Stimulated activated CD4-positive, alpha-beta T cell treated with anti-CD3 and anti-CD28 coated beads, Interleukin-1b, Interleukin-23, amount 100 ng/mL, for 1 hour (primary cell): ENCODE measurements at places on chromosomes 7 and 10.

DNA sequence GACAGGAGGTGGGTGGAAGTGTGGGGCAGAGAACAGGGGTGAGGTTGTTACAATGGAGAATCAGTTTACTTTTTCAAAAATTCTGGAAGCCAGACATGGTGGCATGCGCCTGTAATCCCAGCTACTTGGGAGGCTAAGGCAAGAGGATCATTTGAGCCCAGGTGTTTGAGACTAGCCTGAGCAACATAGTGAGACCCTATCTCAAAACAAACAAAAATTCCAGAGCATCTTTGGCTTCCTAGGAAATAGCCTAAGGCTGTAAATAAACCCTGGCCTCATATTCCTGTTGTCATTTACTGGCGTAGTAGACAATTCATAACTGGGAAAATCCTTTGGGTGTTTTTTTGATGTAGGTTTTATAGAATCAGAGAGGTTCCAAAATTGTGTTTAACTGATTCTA lies 44.0 kb downstream of the GBF1 start:
- no peak for DNase-seq

DNA sequence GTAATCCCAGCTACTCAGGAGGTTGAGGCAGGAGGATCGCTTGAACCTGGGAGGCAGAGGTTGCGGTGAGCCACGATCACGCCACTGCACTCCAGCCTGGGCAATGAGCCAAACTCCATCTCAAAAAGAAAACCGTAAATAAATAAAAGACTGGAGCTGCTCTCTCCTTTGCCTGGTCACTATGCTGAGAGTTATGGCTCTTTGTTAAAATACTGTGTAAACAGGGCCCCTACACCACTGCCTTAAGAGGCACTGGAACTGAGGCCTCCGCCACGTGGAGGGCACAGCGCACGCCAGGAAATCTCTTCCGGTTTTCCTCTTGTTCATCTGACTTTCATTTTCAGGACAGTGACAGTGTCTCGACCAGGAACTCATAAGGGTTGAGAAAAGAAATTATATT lies 123.3 kb downstream of the PAXIP1 start:
- DNase-seq = no peak

DNA sequence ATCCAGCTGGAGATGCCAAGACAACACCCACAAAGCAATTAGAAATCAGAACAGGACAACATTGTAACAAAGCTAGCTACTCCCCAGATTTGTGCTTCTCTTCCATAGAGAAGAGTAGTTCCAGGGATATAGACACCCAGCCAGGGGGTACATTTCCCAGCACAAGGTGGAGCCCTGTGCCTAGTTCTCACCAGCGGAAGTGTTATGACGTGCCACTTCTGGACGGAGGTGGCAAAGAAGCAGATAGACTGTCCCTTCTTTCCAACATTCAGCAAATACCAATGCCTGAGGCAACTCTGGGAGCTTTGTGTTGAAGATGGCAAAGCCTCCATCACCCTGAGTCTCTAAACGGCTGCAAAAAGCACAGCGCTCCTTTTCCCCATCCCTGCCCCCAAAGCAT lies 23.4 kb upstream of the GSAP start:
- DNase-seq = no peak

GRCh38 chr7:38002689-38003088 lies 82.2 kb downstream of the EPDR1 start:
- DNase-seq = no peak

GRCh38 chr10:30353851-30354250 lies 4.8 kb upstream of the MTPAP start:
- no peak for DNase-seq

GRCh38 chr7:132380059-132380458 lies 196.2 kb downstream of the PLXNA4 start:
- DNase-seq = no peak

DNA sequence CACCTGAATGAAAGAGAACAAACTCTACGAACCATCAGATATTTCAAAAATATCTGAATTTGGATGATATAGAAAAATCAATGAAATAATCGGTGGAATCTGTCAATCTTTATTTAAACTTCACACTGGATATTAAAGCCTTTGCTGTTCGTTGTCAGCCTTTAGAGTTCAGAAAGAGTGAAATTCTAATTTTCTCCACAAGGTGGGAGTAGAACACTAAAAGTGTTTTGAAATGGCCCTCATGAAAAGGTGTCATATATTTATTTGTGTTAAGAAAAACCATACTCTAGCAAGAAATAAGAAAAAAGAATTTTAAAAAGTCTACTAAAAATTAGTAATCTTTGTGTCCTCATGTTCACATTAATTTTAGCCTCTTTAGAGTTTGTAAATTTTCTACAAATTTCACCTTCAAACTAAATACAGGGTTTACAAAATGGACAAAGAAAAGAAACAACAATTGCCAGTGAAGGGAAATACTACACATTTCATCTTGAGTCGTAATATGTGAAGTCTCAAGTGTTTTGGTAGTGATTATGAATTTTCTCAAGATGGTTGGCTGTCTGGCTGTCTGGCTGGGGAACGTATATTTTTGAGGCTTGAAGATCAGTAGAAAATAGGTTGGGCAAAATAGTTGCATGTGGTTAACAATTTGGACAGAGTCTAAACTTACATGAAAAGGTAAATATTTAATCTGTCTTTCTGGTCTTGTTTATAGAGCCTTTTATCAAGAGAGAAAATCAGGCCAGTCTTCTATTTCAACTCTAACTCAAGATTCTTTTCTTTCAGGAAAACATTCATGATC lies 43.7 kb downstream of the DNAJB9 start:
- no peak for DNase-seq

DNA sequence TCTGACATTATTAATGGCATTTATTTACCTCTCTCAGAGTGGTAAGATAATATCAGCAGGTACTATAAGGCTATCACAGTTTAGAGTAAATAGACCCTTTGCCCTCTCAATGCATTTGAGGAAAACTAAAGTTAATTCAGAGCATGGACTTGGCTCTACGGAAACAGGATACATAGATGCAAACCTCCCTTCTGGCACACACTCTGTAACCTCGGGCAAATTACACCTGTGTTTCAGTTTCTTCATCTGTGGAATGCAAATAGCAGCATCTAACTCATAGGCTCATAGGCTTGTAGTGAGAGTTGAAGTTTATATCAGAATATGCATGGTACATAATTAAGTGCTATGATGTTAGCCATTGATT lies 5.6 kb downstream of the RAPGEF5 start:
- no peak for DNase-seq

DNA sequence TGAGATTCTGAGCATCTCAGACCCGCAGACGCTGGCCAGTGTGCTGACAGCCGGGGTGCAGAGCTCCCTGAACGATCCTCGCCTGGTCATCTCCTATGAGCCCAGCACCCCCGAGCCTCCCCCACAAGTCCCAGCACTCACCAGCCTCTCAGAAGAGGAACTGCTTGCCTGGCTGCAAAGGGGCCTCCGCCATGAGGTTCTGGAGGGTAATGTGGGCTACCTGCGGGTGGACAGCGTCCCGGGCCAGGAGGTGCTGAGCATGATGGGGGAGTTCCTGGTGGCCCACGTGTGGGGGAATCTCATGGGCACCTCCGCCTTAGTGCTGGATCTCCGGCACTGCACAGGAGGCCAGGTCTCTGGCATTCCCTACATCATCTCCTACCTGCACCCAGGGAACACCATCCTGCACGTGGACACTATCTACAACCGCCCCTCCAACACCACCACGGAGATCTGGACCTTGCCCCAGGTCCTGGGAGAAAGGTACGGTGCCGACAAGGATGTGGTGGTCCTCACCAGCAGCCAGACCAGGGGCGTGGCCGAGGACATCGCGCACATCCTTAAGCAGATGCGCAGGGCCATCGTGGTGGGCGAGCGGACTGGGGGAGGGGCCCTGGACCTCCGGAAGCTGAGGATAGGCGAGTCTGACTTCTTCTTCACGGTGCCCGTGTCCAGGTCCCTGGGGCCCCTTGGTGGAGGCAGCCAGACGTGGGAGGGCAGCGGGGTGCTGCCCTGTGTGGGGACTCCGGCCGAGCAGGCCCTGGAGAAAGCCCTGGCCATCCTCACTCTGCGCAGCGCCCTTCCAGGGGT lies 703 bp downstream of the RBP3 start:
- DNase-seq = no peak
